Lung (tissue), 17 donors: ENCODE measurements at places on chromosomes 7 and 10. TPM values are rescaled to one million over a fixed set of nuclear protein-coding genes. Genes with fewer than 3 reads are reported as not detected.
A peak's percentile ranks its signal among the peaks of the same experiment; 100 is the strongest.

GATA3 gene
- 0.94 TPM for total RNA-seq

UBN2 gene
- 29.8 TPM for total RNA-seq

DNA sequence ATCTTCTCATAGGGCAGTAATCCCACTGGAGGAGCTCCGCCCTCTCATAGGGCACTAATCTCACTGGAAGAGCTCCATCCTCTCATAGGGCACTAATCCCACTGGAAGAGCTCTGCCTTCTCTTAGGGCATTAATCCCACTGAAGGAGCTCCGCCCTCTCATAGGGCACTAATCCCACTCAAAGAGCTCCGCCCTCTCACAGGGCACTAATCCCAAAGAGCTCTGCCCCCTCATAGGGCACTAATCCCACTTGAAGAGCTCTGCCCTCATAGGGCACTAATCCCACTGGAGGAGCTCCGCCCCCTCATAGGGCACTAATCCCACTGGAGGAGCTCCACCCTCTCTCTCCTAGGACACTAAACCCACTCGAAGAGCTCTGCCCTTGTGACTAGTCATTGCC lies 3.4 kb upstream of the FUOM start:
- peaks cover 27% of the 10 kb centered on the region for H3K36me3 ChIP-seq
- no peak overlapping the region for H3K4me3 ChIP-seq
- H3K27me3 ChIP-seq, result no peaks in the 10 kb centered on the region
- H3K4me1 ChIP-seq, result no peaks in the 10 kb centered on the region
- no peak for DNase-seq

DNA sequence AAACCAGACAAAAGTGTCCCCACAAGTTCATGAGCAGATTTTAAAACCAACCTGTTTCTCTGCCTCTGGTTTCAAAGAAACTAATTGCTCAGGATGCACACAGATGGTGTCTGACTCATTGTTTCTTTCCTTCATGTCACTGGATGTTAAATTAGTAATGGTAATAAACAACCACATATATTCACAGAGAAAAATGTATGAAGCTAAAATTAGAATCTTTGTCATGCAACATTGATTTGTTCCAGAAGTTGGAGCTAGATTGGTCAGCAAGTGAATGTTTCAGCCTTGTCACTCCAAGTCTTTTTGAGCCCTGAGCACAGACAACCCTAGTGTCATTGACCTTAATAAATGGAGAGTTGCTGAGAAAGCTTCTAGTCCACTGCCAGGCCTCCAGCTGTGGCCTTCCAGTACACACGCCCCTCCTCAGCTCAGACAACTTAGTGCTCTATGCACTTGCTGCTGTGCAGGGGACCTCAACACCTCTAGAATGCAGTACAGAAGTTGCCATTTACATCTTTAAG lies 175.9 kb downstream of the CCDC71L start:
- H3K4me3 ChIP-seq, result no peak overlapping the region
- H3K27ac ChIP-seq, result peak overlapping the region; percentile 74
- H3K4me1 ChIP-seq, result peaks cover 2% of the 10 kb centered on the region
- no peaks in the 10 kb centered on the region for H3K36me3 ChIP-seq
- no peaks in the 10 kb centered on the region for H3K27me3 ChIP-seq
- no peak for DNase-seq
